ENCODE measurements at places on chromosomes 1 and 21.

DNA sequence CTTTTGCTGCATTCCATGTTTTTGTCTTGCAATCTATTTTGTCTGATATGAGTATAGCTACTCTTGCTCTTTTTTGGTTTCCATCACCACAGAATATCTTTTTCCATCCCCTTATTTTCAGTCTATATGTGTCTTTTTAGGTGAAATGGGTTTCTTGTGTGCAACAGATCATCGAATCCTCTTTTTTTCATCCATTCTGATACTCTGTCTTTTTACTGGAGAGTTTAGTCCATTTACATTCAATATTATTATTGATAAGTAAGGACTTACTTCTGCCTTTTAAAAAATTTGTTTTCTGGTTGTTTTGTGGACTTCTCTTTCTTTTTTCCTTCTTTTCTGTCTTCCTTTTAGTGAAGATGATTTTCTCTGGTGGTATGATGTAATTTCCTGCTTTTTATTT is 64.6 kb upstream of the CD55 start:
- DNase-seq: no peak

GRCh38 chr1:152448095-152448494 is 34.0 kb upstream of the CRNN start:
- no peak for DNase-seq

- DNase-seq: peak; percentile 44
These were observed 1.1 kb downstream of the IGSF8 start for GRCh38 chr1:160097151-160097910.

- no peak for DNase-seq
These were observed 37.2 kb downstream of the EPHA2 start for GRCh38 chr1:16118706-16119105.

- DNase-seq: no peak
These were observed 235.2 kb downstream of the SDCCAG8 start for GRCh38 chr1:243490748-243491686.

GRCh38 chr1:98404866-98405265 is 256.7 kb upstream of the SNX7 start:
- DNase-seq: no peak

- DNase-seq: no peak
These were observed 394.0 kb upstream of the CXADR start for GRCh38 chr21:17118638-17119384.

DNA sequence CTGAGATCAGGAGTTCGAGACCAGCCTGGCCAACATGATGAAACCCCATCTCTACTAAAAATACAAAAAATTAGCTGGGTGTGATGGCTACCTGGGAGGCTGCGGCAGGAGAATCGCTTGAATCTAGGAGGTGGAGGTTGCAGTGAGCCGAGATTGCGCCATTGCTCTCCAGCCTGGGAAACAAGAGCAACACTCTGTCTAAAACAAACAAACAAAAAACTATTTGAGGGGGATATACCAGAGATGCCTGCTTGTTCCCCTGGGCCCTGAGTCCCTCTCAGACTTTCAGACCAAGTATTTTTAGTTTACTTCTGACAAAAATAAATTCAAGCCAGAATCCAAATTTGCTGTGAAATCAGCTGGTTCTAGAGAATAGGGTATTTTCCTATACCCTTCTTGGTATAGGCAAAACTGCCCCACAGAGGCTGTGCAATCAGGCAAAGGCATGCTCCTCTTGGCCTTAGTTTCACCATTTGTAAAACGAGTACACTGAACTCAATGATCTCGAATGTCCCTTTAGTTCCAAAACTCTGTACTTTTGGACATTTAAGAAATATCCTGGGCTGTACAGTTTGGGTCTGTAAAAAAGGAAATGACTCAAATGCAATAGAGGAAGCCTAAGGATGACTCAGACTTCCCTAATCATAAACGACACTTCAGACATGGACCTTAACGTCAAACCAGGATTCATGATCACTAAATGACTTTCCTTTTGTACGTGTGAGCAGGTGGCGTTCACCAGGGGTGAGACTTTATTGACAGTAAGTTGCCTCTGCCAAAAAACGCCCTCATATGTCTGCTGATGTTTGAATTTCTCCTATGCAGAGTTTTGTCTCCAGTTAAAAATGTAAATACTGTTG is 16.1 kb downstream of the ENSA start:
- DNase-seq: no peak

GRCh38 chr1:189859385-189859977 is 618.2 kb downstream of the BRINP3 start:
- DNase-seq: no peak

- no peak for DNase-seq
These were observed 111.9 kb downstream of the PTPN14 start for GRCh38 chr1:214439352-214440119.

DNA sequence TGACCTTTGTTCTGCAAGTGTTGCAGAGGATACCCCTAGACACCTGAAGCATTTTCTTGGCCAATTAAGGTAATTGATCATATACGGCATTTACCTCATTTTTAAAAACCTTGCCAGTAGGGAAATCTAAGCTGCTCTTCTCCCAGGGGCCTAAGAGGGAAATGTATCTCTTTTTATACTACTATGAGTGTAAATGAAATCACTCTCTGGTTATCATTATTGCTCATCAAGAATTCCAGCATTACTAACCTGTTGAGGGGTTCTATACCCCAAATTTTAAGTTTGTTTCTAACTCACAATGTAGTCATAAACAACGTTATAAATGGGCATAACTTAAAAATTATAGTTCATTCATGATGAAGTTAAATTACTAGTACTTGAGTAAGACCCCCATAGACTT is 27.4 kb downstream of the TMED5 start:
- DNase-seq: no peak

- DNase-seq: no peak
These were observed 1.1 kb downstream of the CALML6 start for GRCh38 chr1:1915911-1916840.

- no peak for DNase-seq
These were observed 826 bp upstream of the CA14 start for GRCh38 chr1:150256554-150257341.

DNA sequence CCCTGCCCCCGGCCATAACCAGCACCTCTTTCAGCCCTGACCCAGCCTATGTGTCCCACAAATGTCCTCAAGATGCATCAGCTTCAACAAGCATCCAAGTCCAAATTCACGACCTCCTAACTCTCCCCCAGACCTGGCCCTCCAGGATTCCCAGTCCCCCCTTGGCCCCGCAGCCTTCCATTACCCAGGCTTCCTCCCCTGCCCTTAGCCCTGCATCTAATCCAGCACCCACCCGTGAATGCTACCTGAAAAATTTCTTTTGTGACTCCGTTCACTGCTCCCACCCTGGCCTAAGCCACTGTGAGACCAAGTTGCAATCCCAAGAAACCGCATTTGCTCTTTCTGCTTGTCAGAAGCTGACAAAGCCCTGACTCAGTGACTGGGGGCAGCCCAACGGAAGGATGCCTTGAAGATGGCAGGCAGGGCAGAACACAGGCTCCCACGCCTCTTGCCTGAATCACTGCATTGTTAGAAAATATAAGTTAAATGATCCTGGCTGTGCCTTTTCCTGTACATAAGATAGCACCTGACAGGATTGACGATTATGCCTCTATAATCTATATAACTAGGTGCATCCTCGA is 939 bp upstream of the MFAP2 start:
- no peak for DNase-seq

DNA sequence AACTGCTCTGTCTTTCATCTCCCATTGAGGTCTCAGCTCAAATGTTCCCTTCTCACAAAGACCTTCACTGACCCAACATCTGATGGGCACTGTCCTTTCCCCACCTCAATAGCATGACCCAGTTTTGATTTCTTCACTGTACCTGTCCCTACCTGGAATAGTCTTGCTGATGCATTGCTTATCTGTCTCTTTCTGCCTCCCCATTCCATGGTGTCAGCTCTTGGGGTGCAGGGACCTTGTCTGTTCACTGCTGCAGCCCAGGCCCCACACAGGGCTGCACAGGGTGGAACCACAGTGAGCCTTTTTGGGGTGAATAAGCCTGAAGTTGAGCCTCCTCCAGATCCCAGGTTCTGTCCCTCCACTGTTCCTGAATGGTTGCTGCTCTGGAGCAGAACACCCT is 414.9 kb downstream of the PTPRU start:
- no peak for DNase-seq

GRCh38 chr1:4762146-4762545 is 107.7 kb downstream of the AJAP1 start:
- no peak for DNase-seq

- peak; percentile 60 for DNase-seq
These were observed 54.5 kb downstream of the GPR161 start for GRCh38 chr1:168082008-168082876.

DNA sequence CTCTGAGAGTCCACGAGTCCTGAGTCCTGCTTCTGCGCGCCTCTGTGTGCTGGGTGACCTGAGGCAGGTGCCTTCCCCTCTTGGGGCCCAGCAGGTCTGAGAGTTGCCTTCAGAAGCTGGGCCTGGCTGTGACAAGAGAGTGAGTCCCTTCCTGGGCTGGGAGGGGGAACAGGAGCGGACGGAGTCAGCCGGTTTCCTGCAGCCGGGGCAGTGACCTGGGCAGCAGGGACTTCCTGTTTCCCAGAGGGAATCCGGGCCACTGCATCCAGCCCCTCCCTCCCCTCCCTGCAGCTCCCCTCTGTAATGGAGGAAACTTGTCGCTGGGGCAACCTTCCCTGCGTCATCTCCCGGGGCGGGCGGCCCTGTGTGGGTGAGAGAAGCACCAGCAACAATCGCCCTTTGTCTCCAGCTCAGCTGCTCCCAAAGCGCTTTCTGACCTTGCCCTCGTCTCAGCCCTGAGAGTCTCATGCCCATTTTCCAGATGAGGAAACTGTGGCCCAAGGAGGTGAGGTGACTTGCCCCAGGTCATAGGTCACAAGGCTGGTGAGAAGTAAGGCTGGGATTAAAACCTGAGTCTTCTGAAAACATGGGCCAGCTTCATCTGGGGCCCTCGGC is 61.1 kb downstream of the SDC3 start:
- DNase-seq: peak; percentile 53

- DNase-seq: peak; percentile 66
These were observed 37.6 kb downstream of the PIK3CD start for GRCh38 chr1:9689011-9689706.

DNA sequence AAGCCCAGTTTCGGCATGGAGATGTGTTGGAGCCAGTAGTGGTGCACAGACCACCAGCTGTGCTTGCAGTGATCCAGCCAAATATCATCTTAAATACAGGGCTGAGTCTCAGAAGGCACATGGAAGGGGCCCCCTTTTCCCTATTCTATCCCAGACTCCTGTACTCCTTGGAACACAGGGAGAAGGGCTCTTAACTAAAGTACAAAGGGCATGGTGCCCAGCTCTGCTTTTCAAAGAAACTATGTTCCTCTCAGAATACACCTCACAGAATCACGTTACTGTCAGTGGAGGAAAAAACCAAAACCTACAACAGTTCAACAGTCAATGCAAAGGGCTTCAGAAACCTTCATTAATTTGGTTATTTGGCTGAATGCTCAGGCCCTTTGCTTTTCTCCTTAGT is 180.6 kb upstream of the C1orf105 start:
- no peak for DNase-seq

DNA sequence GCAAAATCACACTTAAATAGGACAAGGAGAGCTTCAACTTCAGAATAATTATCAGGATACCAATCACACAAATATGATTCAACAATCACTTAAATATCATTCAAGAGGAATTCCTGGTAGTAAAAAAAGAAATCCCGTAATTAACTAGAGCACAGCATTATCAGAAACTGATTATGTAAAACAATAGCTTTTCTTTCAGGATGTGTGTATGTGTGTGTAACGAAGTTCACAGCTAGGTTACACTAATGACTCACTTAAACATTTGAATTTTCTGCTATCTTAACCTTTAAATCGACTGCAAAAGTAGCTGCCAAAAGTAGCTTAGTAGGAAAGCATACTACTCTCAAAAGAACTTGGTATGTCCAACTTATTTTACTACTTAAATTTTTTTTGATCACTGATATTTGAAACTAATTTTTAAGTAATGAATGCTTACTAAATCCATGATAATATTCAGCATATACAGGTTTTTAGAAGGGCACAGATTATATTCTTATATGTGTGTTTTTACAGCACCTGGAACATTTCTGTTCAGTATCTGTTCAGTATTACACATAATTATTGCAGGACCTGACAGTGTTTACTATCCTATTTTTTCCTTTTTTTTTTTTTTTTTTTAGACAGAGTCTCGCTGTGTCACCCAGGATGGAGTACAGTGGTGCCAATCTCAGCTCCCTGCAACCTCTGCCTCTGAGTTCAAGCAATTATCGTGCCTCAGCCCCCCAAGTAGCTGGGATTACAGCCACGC is 4.2 kb downstream of the RERE start:
- DNase-seq: no peak

- no peak for DNase-seq
These were observed 35.7 kb upstream of the SUCO start for GRCh38 chr1:172497230-172497629.

GRCh38 chr1:184469396-184469795 is 82.6 kb downstream of the C1orf21 start:
- DNase-seq: no peak

DNA sequence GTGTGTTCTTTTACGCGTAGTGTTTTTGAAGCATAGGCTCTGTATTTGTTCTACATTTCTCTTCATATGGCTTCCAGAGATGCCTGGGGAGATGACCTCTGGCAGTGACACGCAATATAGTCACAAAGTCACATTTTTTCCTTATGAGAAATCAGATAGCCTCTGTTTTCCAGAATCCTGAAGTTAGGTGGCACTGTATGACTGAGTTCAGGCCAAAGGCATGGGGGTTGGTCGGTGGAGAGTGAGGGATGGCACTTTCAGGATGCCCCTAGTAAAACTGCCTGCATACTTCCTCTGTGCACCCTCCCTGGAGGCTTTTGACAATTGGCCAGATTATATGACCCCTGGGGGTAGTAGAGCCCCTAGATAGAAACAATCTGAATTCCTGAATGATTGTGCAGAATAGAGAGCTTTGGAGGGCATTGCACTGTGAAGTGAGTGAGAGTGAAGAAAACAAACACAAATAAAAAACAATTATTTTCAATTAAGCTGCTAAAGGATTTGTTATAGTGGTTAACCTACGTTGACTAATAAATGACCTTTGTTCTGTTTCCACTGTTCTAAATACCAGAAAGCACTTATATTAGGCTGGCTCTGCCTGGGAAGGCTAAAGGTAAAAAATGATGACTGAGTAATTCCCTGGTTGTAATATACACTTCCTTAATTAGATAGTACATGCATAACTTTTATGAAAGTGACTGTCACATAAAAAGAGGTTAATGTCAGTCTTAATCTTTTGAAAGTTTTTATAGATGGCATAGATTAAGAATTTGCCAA is 1660.8 kb downstream of the PLA2G4A start:
- no peak for DNase-seq

GRCh38 chr1:155066777-155067176 is 3.2 kb downstream of the EFNA4 start:
- no peak for DNase-seq

GRCh38 chr1:4468386-4468785 is 186.0 kb upstream of the AJAP1 start:
- DNase-seq: no peak

- no peak for DNase-seq
These were observed 70.4 kb upstream of the ACTRT2 start for GRCh38 chr1:2950926-2951305.

DNA sequence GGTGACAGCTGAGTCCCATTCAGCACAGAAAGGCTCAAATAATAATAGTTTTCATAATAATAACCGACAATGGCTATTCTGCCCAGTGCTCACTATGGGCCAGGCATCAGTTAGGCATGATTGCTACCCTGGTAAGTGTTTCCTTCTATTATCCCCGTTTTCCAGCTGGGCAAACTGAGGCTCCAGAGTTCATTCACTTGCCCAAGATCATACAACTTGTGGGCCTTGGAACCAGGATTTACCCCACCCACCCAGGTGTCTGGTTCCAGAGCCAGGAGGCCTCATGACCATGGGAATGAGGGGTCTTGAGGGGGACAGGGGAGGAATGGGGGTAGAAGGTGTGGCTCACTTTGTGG is 518 bp downstream of the PLOD1 start:
- DNase-seq: no peak

Data from nucleus accumbens (tissue), 56 donors.